ENCODE measurements at places on chromosomes 16 and 17. TPM values are rescaled to one million over a fixed set of nuclear protein-coding genes. Genes with fewer than 3 reads are reported as not detected.

DNA sequence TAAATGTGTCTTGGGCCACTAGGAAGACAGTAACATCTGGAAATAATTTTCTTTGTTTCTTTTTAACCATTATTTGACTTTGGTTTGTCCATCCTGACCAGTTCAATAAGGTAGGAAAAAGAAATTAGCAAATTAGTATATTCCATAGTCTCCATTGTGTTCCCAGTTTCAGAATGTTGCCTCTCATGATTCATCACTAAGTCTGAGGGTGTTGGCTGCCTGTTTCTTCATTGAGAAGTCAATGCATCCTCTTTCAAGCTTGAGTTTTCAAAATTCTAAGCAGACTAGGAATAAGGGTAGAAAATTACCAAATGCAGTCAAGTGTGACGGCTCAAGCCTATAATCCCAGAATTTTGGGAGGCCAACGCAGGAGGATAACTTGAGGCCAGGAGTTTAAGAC, 41.9 kb downstream of the ZFHX3 start:
- DNase-seq = no peak
- no peaks in the 10 kb centered on the region for H3K36me3 ChIP-seq
- H3K27me3 ChIP-seq = no peaks in the 10 kb centered on the region
- no peaks in the 10 kb centered on the region for H3K4me1 ChIP-seq
- H3K27ac ChIP-seq = no peak overlapping the region

GRCh38 chr16:88686439-88687253, at the start of gene SNAI3:
Gene SNAI3 (minus strand): TSS chr16:88686507. CDS start chr16:88686406, 101 bp downstream.
- peak within 1 kb of the TSS; percentile 71 for H3K4me3 ChIP-seq
- peak; percentile 86 for DNase-seq
- no peak within 1 kb of the TSS for H3K27ac ChIP-seq
- no peaks in the 10 kb centered on the region for H3K36me3 ChIP-seq
- H3K27me3 ChIP-seq = no peaks in the 10 kb centered on the region
- peaks cover 45% of the 10 kb centered on the region for H3K4me1 ChIP-seq

DNA sequence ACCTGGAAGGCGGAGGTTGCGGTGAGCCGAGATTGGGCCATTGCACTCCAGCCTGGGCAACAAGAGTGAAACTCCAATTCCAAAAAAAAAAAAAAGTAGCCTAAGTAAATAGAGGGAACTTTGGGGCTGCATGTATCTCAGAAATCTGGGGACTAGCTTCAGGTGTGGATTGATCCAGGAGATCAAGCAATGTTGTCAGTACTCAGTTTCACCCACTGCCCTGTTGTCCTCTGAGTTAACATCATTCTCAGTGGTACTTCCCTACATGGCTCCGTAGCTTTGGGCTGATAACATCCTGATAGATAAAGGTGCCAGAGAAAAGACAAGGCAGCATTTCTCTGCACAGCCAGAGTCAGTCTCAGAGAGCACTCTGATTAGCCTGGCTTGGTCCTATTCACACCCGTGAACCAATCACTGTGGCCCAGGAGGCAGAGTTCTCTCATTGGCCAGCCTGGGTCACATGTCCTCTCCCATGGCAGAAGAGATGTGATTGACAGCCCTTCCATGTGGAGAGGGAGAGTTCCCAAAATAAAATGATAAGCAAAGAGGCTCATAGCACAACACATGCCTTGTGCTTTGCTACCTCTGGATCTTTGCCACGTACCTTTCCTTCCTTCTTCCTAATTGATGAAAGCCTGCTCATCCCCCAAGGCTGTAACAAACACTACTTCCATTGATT, 99.6 kb downstream of the ABCC1 start:
- H3K36me3 ChIP-seq = peaks cover 39% of the 10 kb centered on the region
- DNase-seq = no peak
- H3K27ac ChIP-seq = no peak overlapping the region
- no peak overlapping the region for H3K4me3 ChIP-seq
- peaks cover 5% of the 10 kb centered on the region for H3K4me1 ChIP-seq

- DNase-seq = peak; percentile 60
- H3K27ac ChIP-seq = no peak overlapping the region
- no peak overlapping the region for H3K4me3 ChIP-seq
- H3K36me3 ChIP-seq = peaks cover 2% of the 10 kb centered on the region
- no peaks in the 10 kb centered on the region for H3K27me3 ChIP-seq
- H3K4me1 ChIP-seq = no peaks in the 10 kb centered on the region
Observed at GRCh38 chr16:56789360-56789759, 59.4 kb downstream of the NUP93 start.

- DNase-seq = no peak
- peaks cover 3% of the 10 kb centered on the region for H3K36me3 ChIP-seq
- no peak overlapping the region for H3K4me3 ChIP-seq
Observed at GRCh38 chr16:58019866-58020538, 5.6 kb upstream of the MMP15 start.

- H3K4me1 ChIP-seq = peaks cover 22% of the 10 kb centered on the region
- H3K27ac ChIP-seq = no peak overlapping the region
- no peaks in the 10 kb centered on the region for H3K36me3 ChIP-seq
- DNase-seq = no peak
Observed at GRCh38 chr17:65261152-65261551, 124.0 kb downstream of the RGS9 start.

DNA sequence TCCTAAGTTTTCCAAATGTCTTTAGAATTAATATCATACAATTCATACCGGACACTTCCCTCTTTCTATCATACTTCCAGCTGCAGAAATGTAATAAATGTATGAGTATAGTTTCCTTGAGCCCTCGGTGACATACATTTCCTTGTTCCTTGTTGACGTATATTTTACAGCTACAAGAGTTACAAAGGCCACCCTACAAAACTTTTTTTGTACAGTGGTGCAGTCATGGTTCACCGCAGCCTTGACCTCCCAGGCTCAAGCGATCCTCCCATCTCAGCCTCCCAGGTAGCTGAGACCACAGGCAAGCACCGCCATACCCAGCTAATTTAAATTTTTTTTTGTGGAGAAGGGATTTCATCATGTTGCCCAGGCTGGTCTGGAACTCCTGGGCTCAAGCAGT, 7.2 kb upstream of the DUS1L start:
- no peaks in the 10 kb centered on the region for H3K4me1 ChIP-seq
- H3K27me3 ChIP-seq = no peaks in the 10 kb centered on the region
- H3K4me3 ChIP-seq = no peak overlapping the region
- DNase-seq = no peak

DNA sequence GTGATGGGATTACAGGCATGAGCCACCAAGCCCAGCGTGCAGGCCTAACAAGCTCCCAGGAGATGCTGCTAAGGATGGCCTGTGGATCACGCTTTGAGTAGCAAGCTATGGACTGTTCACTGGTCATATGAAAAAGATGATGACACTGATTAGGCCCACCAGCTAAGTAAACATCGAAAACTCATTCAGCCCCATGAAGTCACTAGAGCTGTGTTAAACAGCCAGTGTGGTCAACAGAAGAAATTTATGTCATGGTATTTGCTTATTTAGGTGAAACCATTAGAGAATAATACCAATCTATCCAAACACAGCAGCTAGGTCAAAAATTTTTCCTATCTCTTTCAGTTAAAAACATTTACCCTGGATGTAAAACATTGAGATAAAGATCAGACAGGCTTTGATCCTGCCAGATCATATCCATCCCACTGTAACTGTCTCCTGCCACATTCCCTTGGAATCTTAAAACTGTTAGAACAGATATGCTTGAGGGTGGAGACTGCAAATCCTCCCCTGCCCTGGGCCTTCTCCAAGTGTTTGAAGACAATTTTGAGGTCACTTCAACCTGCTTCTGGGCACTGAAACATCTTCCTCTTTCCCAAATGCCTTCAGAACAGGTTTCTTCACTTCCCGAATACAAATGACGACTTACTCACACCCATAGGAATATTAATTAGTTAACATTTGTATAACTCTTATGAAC, 30.9 kb downstream of the HOXB1 start:
- no peak overlapping the region for H3K4me3 ChIP-seq
- no peaks in the 10 kb centered on the region for H3K36me3 ChIP-seq
- no peak overlapping the region for H3K27ac ChIP-seq
- DNase-seq = no peak
- H3K27me3 ChIP-seq = peaks cover 17% of the 10 kb centered on the region

DNA sequence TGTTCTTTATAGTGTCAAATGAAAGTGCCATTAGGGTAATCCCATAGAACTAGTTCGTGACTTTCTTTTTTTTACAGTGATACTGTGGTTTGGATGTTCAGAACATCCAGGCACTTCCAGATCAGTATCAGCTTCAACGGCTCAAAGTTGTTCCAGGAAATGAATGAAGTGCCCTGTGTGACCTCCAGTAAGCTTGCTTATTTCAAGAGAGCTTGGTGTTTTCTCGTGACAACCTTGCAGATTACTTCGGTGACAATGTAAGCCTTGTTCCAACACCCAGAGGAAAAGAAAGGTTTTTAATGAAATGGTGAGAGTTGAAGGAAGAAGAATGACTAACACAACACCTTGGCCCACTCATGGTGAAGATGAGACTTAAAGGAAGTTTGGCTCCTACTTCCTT, 16.0 kb upstream of the KCNJ16 start:
- H3K27ac ChIP-seq = no peak overlapping the region
- no peak for DNase-seq
- no peak overlapping the region for H3K4me3 ChIP-seq
- no peaks in the 10 kb centered on the region for H3K4me1 ChIP-seq
- peaks cover 2% of the 10 kb centered on the region for H3K27me3 ChIP-seq

DNA sequence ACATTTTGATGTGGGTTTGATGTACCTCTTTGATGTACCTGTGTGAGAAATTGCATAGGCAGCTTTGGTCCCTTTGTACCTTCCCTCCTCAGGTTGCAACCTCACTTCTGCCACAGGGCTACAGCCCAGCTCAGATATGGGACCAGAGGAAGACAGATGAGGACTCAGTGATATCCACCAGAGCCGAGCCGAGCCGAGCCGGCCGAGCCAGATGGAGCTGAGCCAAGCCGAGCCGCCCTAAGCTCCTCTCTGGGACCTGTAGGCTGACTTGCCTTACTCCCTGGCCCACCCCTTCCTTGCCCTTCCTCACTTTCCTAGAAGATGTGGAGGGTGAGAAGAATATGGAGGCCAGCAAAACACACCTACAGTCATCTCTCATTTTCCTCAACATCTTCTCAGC, 3.8 kb downstream of the HEATR9 start:
- no peaks in the 10 kb centered on the region for H3K27me3 ChIP-seq
- H3K36me3 ChIP-seq = peaks cover 3% of the 10 kb centered on the region
- H3K27ac ChIP-seq = no peak overlapping the region

DNA sequence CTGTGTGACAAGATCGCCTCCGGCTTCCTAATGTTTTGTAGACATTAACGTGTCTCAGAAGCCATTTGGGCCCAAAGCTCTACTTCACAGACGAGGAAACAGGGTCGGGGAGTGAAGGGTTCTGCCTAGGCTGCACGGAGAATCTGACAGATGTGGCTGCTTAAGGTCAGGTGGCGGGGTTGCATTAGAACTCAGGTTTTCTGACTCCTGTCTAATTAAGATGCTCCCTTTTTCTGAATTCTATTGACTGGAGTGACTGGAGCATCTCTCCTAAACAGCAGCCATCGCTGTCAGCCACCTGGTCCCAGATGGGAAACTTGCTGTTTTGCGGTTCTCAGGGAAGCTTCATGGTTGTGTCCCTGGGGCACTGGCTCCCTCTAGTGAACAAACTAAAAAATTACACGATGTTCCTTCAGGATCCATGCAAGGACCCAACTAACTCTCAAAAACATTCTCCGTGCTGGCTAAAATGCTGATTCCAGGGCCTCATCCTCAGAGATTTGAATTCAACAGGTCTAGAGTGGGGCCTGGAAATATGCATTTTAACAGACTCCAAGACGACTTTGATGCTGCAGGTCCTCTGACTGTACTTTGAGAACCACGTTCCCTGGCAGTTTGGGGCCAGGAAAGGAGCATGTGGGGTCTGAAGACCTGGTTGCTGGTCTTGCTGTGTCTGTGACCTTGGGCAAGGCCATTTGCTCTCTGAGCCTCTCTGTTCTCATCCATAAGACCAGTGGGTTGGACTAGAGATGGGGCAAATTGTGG, 117.4 kb downstream of the IRF8 start:
- H3K27me3 ChIP-seq = peaks cover 40% of the 10 kb centered on the region
- no peak overlapping the region for H3K27ac ChIP-seq
- peak; percentile 67 for DNase-seq
- H3K4me3 ChIP-seq = no peak overlapping the region
- H3K4me1 ChIP-seq = peaks cover 21% of the 10 kb centered on the region

DNA sequence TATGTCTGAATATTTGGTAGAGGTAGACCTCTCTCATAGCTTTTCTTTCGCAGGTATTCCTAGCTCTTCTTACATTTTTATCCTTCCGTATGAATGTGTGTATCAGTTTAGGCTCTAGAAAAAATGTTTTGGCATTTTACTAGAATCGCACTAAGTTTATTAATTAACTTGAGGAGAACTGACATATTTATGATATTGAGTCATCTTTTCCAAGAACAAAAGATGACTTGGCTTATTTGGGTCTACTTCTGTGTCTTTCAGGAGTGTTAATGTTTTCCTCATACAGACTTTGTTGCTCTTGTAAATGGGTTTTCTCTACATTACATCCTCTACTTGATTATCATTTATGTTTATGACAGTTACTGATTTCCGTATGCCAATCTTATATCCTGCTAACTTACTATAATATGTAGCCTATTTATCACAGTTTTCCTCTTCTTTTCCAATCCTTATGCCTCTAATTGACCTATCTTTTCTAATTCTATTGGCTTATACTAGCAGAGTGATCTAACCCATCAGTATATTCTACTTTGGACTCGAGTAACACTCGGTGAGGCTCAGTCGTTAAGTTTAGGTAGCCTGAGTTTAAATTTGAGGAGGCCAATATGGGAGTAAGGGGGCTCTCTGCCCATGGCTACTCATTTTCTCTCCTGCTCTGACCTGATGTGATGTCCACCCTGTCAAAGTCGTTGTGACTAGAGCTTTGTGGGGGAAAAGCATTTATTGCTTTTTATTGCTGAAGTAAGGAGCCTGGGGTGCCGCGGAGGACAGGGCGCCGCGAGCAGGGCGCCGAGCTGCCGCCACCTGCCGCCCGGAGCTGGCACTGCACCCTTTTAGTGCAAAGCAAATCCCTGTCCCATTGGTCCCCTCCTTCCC, 20.0 kb downstream of the ST6GALNAC1 start:
- no peaks in the 10 kb centered on the region for H3K36me3 ChIP-seq
- no peak overlapping the region for H3K27ac ChIP-seq
- DNase-seq = peak; percentile 83

DNA sequence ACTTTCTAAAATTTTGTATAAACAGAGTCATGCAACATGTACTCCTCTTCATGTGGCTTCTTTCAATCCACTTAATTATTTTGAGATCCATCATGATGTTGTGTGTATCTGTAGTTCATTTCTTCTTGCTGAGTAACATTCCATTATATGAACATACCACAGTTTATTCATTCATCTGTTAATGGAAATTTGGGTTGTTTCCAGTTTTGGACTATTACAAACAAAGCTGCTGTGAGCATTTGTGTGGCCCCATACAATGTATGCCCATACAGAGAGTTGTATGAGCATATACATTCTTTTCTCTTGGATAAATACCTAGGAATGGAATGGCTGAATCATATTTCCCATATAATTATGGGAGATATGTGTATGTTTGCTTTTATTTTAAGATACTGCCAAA, 85.6 kb downstream of the CLEC16A start:
- no peak overlapping the region for H3K4me3 ChIP-seq
- H3K27ac ChIP-seq = no peak overlapping the region
- H3K36me3 ChIP-seq = peaks cover 59% of the 10 kb centered on the region
- no peaks in the 10 kb centered on the region for H3K4me1 ChIP-seq

RASL10B gene
- total RNA-seq = 1.1 TPM

ZCCHC14 gene
- 13.9 TPM for total RNA-seq

CCL15 gene
- total RNA-seq = not detected

SEPTIN12 gene
- not detected for total RNA-seq

AGRP gene
- total RNA-seq = not detected

SGSM2 gene
- 20.3 TPM for total RNA-seq

ZNF263 gene
- 9.1 TPM for total RNA-seq

SPNS2 gene
- 1.1 TPM for total RNA-seq

TP53TG3C gene
- not detected for total RNA-seq

FMNL1 gene
- total RNA-seq = 242 TPM

MILR1 gene
- 0.42 TPM for total RNA-seq

SUPT4H1 gene
- total RNA-seq = 76.6 TPM

Measured in activated naive CD4-positive, alpha-beta T cell treated with anti-CD3 and anti-CD28 coated beads for 36 hours (primary cell).